ENCODE measurements at places on chromosomes 1 and 21.
A peak's percentile ranks its signal among the peaks of the same experiment; 100 is the strongest.

GRCh38 chr1:22806584-22806983 is 95.9 kb downstream of the EPHB2 start:
- no peak for DNase-seq

DNA sequence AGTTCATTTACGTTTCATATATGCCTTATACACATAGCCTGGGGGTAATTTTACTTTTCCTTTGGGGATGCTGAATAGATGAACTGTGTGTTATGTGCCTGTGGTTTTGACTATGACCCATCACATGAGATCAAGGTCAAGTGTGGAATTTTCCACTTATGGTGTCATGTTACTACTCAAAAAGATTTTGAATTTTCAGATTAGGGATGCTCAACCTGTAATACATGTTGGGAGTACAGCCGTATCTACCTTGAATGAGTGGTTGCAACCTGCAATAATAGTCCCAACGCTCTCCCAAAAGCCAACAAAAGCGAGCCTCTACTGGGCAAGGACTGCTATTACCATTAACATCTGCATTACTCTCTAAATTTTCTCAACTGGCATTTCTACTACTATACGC is 68.5 kb upstream of the SDC3 start:
- DNase-seq, result no peak

DNA sequence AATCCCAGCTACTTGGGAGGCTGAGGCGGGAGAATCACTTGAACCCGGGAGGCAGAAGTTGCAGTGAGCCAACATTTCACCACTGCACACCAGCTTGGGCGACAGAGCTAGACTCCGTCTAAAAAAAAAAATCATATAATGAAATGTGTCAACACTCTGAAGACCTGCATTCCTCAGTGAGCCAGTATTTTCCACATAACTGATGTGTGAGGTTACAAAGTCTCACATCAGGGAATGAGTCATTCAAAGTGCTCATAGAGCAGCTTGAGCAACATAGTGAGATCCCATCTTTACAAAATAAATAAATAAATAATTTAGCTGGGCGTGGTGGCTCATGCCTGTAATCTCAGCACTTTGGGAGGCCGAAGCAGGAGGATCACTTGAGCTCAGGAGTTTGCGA is 65.5 kb downstream of the CASZ1 start:
- peak; percentile 47 for DNase-seq

GRCh38 chr1:2556678-2557481 is 709 bp downstream of the TNFRSF14 start:
- DNase-seq, result peak; percentile 33

GRCh38 chr1:6033986-6034749 is 11.5 kb upstream of the KCNAB2 start:
- peak; percentile 62 for DNase-seq

DNA sequence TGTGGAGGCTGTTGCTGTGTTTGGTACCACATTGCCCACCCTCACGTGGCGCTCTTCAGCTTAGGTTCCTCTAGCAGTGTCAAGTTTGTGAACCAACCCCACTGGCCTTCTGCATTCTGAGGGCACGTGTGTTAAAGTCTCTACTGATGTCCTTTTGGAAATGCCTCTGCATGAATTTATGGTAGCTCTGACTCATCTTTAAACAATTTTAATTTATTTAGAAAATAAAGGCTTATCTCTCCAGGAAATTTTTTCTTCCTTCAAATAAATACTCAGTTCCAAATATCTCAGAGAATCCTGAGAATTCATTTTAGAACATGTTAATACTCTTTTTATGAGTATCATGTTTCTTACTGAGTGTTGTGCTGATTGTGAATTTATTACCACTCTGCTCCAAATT is 5.5 kb downstream of the CD1D start:
- no peak for DNase-seq

DNA sequence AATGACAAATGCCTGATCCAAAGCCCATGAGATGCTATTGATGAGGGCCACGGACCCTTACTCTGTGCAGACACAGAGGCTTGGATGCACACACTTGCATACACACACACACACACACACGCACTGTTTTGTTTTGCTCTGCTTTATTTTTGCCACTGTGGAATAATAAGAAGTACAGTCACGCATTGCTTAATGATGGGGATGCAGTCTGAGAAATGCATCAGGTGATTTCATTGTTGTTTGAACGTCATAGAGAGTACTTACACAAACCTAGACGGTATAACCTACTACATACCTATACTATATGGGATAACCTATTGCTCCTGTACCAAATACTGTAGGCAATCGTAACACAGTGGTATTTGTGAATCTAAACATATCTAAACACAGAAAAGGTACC is 104.4 kb downstream of the RHOU start:
- no peak for DNase-seq

GRCh38 chr1:25106352-25106751 is 126.0 kb downstream of the SYF2 start:
- no peak for DNase-seq

- peak; percentile 14 for DNase-seq
These were observed 38.9 kb downstream of the LEPR start for GRCh38 chr1:65459397-65459768.

DNA sequence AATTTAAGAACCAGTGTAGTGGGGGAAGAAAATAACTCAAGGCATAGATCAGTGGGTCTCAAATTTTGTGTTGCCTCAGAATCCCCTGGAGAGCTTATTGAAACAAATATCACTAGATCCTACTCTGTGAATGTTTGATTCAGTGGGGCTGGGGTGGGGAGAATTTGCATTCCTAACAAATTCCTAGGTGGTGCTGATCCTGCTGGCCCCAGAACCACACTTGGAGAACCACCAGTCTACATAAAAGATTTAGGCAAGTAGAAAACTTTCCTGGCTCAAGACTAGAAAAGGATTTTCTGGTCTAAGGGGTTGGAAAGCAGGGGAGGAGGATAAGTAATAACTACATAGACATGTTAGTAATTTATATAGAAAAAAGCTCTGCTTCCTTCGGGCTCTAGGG is 34.1 kb upstream of the C1orf21 start:
- DNase-seq, result no peak

DNA sequence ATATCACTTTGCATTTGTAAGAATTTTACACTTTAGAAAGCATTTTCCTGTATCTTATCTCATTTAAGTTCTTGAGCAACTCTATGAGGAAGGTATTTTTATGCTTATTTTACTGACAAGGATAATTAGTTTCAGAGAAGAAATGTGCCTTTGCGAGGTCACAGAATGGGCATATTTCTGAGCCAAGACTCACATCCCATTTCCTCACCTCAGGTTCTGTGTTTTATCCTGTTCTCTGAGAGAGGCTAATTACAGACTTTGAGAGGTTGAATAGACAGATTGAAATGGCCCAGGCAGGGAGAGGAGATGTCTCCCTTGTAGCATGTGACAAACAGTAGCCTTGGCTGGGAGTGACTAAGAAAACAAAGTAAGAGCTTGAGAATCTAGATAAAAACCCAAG is 39.1 kb upstream of the ZC3H11B start:
- DNase-seq, result no peak

DNA sequence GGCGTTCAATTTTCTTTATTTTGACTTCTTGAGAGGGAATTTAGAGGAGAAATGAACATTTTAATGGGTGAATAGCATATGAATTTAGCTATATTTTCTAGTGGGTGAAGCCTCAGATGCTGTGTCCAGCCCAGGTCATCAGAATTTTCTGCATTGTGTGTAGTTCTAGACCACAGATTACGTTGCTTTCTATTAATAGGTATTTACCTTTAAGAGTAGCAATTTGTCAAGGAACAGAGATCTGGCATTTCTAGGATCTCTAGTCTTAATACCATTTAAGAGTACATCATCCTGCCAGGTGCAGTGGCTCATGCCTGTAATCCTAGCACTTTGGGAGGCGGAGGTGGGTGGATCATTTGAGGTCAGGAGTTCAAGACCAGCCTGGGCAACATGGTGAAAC is 20.7 kb downstream of the TDRD5 start:
- DNase-seq, result no peak

DNA sequence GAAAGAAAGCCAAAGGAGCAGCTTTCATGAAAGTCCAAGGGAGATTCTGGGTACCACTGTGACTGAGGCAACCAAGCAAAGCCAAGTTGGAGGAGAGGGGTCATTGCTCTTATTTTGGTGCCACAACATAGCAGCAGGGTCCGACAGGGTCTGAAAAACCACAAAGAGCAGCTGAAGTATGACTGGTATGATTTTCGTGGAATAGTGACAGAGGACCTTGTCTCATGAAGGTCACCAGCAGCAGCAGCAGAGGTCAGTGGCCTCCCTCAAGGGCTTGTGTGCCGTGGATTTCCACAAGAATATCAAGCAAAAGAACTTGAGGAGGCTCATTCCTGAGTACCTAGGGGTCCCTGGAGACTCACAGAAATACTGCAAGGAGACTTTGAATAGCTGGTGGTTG is 160.9 kb upstream of the SYT6 start:
- DNase-seq, result no peak

- DNase-seq, result no peak
These were observed 715.5 kb downstream of the NCAM2 start for GRCh38 chr21:21713651-21714180.

DNA sequence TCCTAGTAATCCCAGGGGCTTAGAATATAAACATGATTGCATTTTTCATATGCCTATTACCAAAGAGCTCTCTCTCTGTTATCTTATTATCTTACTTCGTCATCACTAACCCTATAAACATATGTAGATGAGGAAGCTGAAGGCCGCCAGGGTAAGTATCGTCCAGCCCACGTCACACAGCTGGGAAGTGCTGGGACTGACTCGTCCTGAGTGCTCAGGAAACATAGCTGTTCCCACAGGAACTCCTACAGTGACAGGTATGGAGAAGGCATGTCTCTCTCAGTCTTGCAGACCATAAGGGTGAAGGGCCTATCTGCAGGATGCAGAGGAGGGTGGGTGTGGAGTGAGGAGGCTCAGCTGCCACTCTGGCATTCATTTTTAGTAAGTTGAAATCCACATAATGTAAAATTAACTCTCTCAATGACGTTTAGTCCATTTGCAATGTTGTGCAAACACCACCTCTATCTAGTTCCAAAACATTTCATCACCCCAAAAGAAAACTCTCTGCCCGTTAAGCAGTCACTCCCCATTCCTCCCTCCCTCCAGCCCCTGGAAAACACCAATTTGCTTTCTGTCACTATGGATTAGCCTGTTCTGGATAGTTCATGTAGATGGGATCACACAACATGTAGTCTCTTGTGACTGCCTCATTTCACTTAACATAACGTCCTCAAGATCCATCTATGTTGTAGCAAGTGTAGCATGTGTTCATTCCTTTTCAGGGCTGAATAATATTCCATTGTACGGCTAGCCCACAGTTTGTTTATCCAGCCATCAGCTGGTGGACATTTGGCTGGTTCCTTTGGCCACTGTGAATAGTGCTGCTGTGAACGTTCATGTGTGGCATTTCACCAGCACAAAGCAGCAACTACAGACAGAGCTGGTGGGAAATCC is 68.3 kb downstream of the TCP10L start:
- DNase-seq, result no peak

DNA sequence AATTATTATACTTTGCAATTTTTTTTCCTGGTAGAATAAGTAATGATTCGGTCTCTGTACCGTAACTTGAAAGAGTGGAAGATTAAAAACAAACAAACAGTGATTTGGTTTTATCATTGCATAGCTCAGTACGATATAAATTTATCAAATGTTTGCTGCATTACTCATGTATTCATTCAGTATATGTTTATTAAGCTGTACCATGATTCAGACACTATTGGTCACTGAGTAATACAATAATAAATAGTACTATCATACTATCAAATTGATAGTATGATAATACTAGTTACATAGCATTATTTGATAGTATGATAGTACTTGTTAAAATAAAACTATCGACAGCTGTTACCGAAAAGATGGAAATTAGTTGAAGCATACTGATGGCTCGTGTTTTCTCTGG is 12.1 kb downstream of the CENPF start:
- DNase-seq, result no peak

GRCh38 chr1:154955718-154956543 is at the start of gene PBXIP1:
Gene PBXIP1 (minus strand): TSS chr1:154956099. CDS start chr1:154953721, 2,378 bp downstream.
- DNase-seq, result peak; percentile 87

- no peak for DNase-seq
These were observed 29.2 kb downstream of the IPP start for GRCh38 chr1:45721207-45721606.

DNA sequence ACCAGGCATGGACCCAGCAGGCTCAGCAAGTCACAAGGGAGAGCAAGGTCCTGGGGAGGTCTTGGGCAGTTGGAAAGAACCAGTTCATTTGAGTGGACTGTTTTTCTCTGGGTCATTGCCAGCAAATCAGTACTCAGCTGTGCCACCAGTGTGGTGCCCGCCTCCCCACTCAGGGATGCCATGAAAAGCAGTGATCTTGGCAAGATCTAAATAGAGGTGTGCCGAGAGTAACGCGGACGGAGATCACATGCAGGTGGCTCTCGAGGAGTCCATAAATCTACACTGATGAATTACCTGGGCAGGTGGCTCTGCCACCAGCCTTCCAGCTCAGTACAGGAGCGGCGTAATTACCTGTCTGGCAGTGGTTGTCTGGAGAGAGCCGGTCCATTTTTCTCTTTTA is 642.2 kb downstream of the PTPRU start:
- DNase-seq, result no peak

- no peak for DNase-seq
These were observed 25.2 kb upstream of the PLA2G2C start for GRCh38 chr1:20211511-20211931.

DNA sequence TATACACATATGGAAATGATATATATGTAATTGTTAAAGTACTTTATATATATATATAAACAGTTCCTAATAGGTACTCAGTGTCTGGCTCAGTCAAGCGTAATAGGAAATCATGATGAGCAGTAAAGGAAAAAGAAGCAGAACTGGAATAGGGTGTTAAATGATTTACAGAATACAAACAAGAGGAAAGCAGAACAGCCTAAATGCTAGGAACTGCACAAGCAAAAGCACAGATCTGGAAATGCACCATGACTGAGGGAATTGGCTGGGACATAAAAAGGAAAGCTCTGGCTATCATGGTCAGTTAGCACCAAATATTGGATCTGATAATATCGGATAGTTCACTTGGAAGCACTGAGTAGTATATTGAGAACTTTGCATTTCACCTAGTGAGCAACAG is 51.8 kb downstream of the SLC44A5 start:
- peak; percentile 4 for DNase-seq

DNA sequence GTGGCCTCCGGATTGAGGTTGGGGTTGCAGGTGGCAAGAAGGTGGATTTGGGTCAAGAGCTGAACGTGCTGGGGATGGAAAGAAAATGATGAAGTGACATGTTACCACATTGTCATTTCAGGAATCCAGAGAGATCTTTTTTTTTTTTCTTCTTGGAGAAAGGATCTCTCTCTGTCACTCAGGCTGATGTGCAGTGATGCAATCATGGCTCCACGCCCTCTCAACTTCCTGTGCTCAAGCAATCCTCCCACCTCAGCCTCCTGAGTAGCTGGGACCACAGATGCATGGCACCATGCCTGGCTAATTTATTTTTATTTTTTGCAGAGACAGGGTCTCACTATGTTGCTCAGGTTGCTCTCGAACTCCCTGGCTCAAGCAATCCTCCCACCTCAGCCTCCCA is 80.6 kb downstream of the GON4L start:
- DNase-seq, result peak; percentile 19

GRCh38 chr1:1021920-1022259 is 2.0 kb downstream of the AGRN start:
- DNase-seq, result no peak
